ENCODE measurements at places on chromosomes 7 and 10. TPM values are rescaled to one million over a fixed set of nuclear protein-coding genes. Genes with fewer than 3 reads are reported as not detected.

The TMEM225B gene
- total RNA-seq, result 1.4 TPM

The UPK3B gene
- total RNA-seq, result 0.46 TPM

The NME8 gene
- total RNA-seq, result not detected

The CDH23 gene
- total RNA-seq, result 1.3 TPM

The MSMB gene
- total RNA-seq, result not detected

The CYP2E1 gene
- total RNA-seq, result 1.0 TPM

The CXCL12 gene
- total RNA-seq, result not detected

Data from T-helper 1 cell treated with Interleukin-12 subunit alpha and Interleukin-12 subunit beta and Interleukin-4 antibody, amounts not matched to agents 30 ng/mL and 1 ng/mL, for 36 hours (primary cell).